Upper lobe of right lung (tissue), 1 donor: ENCODE measurements at places on chromosomes 13 and 19.

GRCh38 chr19:51318687-51319648 lies 7.5 kb downstream of the IGLON5 start:
- no peak for DNase-seq

GRCh38 chr19:2392366-2392765 lies 32.3 kb downstream of the TMPRSS9 start:
- DNase-seq = no peak

DNA sequence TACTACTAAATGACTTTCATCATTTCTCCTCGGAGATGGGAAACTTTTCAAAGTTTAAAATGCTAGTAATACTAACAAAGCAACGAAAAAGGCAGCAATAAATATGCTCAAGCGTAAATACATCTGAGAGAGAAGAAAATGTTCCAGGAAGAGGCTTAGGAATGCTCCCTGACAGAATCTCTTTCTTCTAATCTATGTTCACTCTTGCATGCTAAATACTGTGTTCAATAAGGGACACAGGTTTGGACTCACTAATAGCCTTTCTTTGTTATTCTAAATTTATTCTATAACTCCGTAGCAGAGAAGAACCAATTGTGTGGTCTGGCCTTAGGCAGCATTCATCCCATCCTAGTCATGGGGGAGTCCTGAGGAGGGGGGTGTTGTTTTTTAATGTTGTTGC lies 823.0 kb downstream of the PCDH9 start:
- DNase-seq = no peak

DNA sequence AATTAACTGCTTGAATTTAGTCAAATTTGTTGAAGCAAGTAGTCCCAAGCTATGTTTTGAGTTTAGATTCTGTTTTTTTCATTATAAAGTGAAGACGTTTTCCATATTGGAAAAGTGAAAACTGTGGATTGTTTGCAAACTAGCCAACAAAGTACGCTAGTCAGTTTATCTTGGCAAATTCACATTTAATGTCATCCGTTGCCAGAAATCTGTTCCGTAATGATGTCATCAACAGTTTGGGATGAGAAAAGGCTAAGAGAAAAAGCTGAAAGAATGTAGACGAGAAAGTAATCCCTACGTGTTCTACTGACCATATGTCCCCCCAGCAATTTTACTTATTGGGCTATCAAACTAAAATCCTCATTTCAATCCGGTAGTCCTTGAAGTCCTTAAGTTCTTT lies 419.6 kb downstream of the GPC6 start:
- DNase-seq = no peak

DNA sequence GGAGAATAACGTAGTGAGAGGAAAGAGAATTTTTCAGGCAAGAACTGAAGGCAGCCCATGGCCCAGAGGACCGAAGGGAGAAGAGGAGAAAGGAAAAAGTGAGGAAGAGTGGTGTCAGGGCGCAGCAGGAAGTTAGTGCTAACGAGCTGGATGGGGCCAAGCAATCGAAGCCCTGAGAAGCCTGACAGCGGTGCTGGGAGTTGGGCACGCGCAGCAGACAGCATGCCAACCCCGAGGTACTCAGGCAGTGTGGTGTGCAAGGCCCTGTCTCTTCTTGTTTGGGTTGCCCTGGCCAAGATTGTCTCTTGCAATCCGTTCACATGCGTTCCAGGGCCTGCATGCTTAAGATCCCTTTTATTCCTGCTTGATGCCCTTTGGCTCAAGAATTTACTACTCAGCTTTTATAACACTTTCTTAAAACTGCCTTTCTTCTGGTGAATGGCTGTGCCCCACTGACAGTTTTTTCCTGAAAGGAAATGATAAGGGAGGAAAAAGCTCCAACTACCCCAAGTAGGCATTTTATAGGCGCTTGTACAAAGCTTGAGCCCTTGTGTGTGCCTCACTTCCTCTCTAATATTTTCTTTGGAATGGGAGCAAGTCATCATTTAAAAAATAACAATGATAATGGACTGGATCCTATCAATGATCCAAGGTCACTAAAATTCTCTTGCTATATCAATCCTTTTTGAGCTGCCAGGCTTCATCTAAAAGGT lies 115.4 kb downstream of the FLT1 start:
- DNase-seq = no peak

- no peak for DNase-seq
These were observed 38.5 kb upstream of the ATP11A start for GRCh38 chr13:112651311-112651710.

DNA sequence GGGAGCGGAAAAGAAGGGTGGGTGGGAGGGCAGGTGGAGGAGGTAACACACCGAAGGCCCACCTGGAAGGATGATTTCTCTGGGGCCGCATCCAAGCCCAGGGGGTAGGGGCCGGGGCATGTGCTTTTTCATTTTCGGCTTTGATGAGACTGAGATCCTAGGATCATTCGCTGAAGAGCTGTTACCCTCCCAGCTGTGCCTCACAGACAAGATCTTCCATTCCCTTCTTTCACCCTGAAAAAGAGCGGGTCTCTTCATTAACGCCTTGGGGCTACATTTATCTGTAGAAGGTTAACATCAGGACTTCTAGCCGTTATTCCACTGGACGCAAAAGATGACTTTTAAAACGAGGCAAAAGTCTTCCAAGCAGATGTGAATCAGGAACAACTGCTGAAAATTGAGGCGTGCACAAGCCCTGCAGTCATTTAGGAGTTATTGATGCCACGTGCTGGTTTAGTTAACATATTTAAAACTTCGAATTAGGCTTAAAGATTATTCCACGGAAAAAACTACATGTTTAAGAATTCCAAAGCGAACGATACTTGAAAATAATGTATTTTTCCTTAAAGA lies 1.1 kb downstream of the LMO7 start:
- no peak for DNase-seq

GRCh38 chr13:73913751-73914518 lies 220.3 kb downstream of the KLF12 start:
- DNase-seq = no peak

DNA sequence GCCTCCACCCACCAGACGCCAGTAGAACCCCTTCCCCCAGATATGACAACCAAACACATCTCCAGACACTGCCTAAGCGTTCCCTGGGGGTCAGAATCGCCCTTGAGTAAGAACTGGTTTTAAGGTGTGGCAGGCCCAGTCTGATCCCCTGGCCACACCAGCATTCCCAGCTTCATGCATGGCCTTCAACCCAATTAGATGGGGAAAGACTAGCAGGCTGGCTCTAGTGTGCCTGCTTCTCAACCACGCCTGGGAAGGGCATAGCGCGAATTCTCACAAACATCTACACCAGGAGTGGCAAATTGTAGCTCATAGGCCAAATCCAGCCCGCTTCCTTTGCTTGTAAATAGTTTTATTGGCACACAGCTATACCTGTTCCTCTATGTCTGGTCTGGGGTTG lies 13.6 kb downstream of the HAUS8 start:
- DNase-seq = no peak

- no peak for DNase-seq
These were observed 62.3 kb downstream of the ZNF627 start for GRCh38 chr19:11659612-11660011.

DNA sequence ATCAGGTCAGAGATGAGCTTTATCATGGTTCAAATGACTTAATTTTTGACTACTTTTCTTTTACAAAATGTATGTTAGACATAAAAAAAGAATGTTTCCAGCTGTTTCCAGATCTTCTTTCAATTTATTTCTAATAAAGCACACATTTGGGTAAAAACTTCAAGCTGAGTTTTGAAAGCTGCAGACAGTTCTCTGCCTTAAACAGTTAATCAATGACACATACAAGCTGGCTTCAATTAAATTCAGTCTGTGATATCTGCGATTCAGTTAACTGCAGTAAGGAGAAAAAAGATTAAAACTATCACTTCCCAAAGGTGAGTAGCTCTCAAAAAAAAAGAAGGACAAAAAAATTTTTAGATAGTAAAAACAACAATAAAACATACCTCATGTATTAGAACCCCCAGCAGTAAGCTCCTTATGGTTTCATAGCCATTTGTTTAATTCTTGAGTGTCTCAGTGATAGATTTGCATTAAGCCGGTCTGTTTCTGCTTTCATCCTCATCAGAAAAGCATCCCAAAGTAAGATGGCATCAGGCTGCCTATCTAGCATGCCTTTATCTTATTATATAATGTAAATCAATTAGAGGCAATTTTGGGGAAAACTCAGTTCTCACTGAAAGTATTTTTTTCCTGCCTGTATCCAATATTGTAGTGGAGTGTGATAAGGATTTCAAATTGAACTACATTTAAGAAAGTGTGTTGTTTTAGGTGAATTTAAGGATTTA lies 81.8 kb upstream of the STARD13 start:
- DNase-seq = no peak

- DNase-seq = no peak
These were observed 2.7 kb upstream of the REXO1 start for GRCh38 chr19:1850809-1851653.

GRCh38 chr19:31975461-31975860 lies 369.9 kb upstream of the ZNF507 start:
- DNase-seq = no peak

DNA sequence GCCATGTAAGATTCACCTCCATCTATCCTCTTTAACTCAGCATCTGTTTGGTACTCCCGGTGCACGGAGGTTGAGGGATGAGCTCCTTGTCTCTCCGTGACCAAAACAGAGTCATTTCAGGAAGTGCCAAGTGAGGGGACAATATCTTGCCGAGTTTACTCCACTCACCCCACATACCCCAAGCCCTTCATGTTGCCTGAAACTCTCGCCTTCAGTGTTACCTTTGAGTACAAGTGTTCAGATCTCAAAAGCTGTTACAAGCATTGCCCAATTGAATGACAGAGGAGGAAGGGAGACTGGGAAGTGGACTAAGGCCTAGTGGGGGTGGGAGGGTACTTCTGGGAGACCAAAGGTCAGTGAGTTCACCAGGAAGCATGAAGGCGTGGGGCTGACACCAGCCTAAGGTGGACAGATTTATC lies 6.0 kb upstream of the SIGLEC12 start:
- no peak for DNase-seq

DNA sequence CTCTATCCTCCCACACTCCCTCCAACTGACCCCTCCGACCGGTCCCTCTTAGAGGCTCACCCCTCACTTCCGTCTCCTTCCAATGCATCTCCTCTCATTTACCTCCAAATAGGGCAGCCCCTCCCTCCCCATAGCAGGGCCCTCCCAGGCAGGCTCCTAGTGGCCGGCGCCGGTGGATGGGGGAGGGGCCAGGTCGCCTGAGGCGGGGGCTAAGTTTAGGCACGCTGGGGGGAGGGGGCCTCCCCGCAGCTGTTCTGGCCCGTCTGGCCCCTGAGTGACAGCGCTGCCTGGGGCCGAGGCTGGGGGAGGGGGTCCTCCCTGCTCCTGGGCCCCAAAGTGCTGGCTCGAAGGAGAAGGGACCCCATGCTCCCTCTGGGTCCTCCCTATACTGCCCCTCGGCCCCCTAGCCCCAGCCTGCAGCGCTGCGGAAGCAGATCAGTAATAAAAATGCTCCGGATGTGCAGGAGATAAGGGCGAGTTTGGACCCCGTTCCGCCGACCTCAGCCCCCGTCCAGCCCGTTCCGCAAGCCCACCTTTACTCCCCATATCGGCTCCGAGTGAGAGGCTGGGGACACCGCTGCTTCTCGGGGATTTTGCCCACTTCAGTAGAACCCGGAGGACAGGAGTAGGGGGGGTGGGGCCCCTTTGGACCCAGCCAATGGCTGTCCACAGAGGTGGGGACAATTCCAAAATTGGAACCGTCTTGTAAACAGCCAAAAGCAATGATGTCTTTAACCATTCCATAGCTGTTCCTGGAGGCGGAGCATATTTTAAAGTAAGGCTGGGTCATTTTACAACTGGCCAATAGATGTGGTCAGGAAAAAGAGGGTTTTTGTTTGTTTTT lies 4.0 kb downstream of the RTN2 start:
- DNase-seq = peak; percentile 72

GRCh38 chr13:32878163-32878562 lies 138.1 kb upstream of the KL start:
- no peak for DNase-seq

GRCh38 chr13:91739751-91740150 lies 341.3 kb downstream of the GPC5 start:
- no peak for DNase-seq

DNA sequence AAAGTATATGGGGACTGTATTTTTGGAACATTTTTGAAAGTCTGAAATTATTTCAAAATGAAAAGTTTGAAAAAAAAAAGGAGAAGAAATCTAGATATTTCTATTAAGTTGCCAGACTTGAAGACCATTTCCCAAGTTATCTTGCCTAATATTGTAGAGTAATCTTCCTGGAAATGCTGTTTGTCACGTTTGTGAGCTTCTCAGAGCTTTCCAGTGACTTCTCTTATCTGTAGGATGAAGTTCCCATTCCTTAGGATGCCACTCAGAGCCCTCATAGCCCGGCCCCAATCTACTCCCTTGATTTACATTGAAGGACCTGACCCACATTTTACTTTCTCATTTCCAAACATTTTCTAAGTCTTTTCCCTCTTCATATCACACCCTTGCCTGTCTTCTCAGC lies 23.6 kb downstream of the CEACAM8 start:
- no peak for DNase-seq

- DNase-seq = no peak
These were observed 5.6 kb downstream of the STXBP2 start for GRCh38 chr19:7642295-7643030.

DNA sequence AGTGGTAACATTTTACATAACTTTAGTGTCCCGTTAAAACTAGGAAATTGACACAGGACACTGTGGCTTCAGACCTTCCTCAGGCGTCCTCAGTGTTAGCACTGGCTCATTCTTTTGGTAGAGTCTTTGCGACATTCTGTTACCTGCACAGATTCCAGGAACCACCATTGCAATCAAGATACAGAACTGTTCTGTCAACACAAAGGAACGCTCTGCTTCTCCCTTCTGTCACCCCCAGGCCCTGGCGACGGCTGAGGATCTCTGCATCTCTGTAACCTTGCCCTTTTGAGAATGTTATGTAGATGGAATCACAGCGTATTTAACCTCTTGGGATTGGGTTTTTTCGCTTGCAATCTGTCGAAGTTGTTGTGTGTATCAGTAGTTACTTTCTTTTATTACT lies 22.6 kb downstream of the KDM4B start:
- no peak for DNase-seq

- DNase-seq = no peak
These were observed 476.7 kb downstream of the RFC3 start for GRCh38 chr13:34294483-34295129.

DNA sequence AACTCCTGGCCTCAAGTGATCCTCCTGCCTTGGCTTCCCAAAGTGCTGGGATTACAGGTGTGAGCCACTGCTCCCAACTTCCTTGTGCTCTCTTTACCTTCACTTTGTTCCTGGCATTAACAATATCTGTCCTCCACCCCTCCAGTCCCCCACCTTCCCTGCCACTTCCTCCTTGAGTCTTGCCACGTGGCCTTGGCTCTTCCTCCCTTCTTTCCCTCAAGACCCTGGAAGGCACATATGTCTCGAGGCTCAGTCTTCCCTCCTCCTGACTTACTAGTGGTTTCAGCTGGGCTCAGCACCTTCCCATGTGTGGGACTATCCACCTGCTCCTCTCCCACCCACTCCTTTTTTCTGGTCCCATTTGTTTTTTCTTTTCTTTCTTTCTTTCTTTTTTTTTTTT lies 70.6 kb downstream of the IER2 start:
- DNase-seq = no peak

DNA sequence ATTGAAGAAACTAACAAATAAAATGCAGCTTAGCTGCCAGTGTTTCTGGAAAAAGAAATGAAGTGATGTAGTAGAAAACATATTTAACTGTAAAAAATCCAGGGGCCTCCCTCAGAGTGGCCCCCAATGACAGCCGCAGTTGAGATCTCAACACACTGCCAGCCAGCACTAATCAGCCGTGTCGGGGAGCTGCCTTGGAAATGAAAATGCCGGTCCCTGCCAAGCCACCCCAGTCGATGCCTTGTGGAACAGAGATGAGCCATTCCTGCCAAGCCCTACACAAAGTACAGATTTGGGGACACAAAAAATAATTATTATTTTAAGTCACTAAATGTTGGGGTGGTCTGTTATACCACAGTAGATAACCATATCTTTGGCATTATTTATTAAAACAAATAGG lies 1342.4 kb downstream of the EFNB2 start:
- no peak for DNase-seq
